ENCODE measurements at places on chromosomes 6 and 20.

DNA sequence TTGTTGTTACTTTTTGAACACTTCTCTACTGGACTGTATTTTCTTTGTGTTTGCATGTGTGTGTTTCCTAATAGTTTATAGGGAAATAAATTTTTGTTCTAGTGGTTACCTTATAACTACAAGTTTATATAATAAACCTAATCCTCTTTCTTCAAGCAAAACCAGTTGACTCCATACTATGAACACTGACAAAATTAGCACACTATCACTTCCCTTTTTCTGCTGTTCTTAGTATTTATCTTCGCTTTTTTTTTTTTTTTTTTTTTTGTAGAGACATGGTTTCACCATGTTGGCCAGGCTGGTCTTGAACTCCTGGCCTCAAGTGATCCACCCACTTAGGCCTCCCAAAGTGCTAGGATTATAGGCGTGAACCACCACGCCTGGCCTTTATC is 25.0 kb upstream of the C6orf62 start:
- no peak for DNase-seq

GRCh38 chr6:77653816-77654215 is 977 bp downstream of the MEI4 start:
- DNase-seq, result no peak

- DNase-seq, result no peak
Measured at GRCh38 chr6:127634178-127634577, 57.2 kb downstream of the C6orf58 start.

- DNase-seq, result no peak
Measured at GRCh38 chr6:166855416-166855815, 100.9 kb downstream of the RNASET2 start.

GRCh38 chr20:46400253-46400652 is 6.2 kb downstream of the ELMO2 start:
- DNase-seq, result no peak

DNA sequence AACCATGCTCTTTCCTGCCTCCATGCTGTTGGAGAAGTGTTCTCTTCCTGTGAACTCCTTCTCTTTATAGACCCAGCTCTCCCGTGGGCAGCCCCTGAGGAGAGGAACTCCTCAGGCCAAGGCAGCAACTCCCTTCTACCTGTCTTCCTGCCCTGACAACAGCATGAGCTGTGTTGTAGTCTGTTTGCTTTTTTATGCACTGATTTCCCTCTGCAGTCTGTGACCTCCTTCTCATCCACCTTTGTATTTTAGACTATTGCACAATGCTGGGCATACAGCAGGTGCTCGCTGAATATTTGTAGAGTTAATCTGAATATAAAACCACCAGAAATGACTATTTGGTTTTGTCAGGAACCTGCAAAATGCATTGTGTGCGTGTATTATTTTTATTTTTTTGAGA is 152.2 kb upstream of the CHD6 start:
- DNase-seq, result no peak

- no peak for DNase-seq
Measured at GRCh38 chr6:51004380-51004779, 185.7 kb downstream of the TFAP2B start.

DNA sequence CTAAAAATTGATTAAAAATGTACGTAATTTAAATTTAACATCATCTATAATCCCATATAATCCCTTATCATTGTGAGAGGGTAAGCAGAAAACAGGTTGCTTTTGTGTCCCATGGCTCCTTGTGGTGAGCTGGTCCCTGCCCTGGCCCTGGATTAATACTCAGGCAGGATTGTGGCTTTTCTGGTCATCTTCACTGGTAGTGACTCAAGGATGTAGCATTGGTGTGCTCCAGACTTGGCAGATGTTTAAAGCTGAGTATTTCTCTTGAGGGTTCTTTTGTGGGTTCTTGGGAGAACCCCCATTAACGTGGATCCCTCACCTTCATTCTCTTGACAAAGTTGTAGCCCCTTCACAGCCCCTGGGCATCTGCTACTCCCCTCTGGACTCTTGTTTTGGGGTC is 39.3 kb downstream of the SNRNP48 start:
- DNase-seq, result no peak

- peak; percentile 31 for DNase-seq
Measured at GRCh38 chr6:160137989-160138835, 16.6 kb downstream of the SLC22A1 start.

DNA sequence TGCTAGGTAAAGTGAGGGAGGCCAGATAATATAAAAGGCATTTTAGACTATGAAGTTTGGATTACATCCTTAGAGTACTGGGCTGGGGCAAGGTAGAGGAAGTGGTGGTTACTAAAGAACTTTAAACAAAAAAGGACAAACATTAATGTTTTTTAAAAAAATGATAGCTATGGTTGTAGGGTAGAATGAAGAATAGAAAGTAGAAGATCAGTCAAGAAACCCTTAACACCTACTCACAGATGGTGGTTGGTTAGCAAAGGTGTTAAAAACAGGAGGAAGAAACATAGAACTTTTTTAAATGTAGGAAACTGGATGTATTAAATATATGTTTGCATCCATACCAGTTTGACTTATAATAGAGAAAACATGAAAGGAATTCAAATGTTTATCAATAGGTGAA is 80.7 kb upstream of the ELOVL5 start:
- DNase-seq, result no peak

- DNase-seq, result no peak
Measured at GRCh38 chr6:96991618-96992342, 67.3 kb downstream of the KLHL32 start.

- DNase-seq, result no peak
Measured at GRCh38 chr6:106107043-106107613, 21.0 kb downstream of the PRDM1 start.

- no peak for DNase-seq
Measured at GRCh38 chr6:142274656-142275055, 27.2 kb upstream of the ADGRG6 start.

DNA sequence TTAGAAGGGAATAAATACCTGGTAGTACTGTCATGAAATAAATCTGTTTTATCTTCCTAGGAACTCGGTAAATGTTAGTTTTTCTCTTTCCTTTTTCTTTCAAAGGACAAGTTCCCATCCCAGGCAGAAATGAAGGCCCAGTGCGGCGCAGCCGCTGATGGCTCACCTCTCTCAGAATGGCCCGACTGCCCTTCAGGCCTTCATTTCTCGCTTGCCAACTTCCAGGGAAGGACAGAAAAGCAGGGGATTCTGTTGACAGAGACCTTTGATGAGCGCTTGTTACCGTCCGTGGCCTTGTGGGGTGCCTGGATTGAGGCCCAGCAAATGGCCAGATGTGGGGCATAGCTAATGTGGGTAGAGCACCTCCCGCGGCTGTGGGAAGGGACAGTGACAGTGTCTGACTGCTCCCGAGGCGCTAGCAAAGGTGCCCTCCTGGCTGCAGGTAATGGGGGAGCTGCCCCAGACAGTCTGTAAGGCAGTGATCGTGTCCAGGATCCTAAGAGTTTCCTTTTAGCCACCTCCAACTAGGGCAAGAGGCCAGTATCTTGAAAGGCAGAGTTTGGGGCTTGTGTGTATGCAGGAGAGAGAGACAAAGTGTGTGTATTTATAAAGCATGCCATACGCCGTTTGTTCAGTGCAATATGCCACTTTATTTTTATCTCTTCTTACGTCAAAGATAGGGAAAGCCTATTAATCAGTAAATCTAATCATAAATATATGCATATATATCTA is 354.2 kb downstream of the NRN1 start:
- DNase-seq, result no peak

DNA sequence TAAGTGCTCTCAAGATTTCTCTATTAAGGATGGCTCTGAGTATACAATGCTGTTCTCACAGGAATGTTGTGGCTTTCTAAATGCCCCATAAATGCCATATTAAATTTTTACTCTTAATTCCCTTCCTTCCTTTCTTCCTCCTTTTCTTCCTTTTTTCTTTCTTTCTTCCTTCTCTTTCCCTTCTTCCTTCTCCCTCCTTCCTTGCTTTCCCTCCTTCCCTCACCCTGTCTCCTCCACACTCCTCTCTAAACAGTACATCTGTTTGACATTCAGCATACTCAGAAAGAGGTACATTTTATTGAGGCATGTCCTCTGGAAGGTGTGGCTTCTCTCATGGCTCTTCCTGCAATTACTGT is 433 bp upstream of the SLC17A1 start:
- no peak for DNase-seq

Measured in progenitor cell of endocrine pancreas (in vitro differentiated cells).